ENCODE measurements at places on chromosomes 2 and 18.
A peak's percentile ranks its signal among the peaks of the same experiment; 100 is the strongest.

DNA sequence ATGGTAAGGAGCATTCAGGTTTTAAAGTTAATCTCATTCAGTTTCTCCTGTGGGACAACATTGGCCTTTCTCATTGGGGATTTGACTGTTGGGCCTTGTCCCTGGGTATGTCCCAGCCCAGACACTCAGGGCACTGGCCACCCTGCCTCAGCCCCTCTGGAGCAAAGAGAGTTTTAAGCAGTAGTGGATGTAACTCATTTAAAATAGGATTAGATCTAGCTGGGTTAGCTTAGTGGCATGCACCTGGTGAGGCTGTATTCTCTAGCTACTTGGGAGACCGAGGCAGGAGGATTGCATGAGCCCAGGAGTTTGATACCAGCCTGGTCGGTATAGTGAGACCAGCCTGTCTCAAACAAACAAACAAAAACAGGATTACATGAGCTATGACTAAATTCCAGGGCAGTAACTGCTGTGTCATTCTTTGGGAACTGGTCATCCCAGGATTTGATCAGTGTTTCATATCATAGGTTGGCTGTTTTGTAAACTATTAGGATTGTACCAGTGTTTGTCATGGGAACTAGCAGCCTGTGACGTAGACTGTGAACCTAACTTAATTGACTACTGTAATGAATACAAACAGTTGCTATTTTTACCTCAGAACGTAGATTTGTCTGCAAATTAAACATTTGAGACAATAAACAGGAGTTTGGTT is 12.5 kb downstream of the INPP4A start:
- no peak for DNase-seq

DNA sequence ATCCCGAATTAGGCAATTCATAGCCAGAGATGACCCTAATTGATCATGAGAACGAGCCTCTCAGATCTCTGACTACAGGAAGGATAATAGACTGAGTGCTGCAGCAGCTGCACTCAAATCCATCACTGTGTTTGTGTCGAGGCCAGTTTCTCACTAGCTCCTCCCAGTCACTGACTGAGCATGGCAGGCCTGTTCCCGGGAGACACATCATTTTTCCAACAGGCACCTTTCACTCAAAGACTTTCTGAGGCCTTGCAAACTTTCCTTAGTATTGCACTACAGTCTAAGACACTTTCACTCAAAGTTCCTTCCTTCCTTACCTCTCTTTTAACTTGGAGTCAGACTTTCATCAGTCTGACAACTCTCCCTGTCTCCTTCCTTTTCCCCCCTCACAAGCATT is 13.7 kb downstream of the SOS1 start:
- DNase-seq: no peak

GRCh38 chr2:71671895-71672825 is 218.8 kb downstream of the DYSF start:
- DNase-seq: no peak

GRCh38 chr2:160426604-160427003 is 67.0 kb downstream of the RBMS1 start:
- no peak for DNase-seq

DNA sequence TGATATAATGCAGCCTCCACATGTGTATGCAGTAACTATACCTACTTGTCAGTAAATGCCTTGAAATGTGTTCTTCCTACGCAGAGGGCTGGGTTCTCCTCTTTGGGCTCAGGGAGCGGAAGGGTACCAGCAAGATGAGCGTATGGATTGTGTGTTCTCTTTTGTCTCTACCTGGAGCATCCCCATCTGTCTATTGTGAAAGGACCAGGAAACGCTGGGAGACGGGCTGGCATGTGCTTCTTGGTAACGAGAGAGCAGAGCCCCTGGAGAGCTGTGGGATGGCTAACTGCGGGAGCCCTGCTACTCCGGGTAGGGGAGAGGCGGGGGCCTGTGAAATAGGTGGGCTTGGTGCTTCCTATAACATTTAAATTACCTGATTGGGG is 80.9 kb downstream of the BCL2 start:
- no peak for DNase-seq

- no peak for DNase-seq
Observed at GRCh38 chr18:2907550-2908135, 60.8 kb downstream of the EMILIN2 start.

DNA sequence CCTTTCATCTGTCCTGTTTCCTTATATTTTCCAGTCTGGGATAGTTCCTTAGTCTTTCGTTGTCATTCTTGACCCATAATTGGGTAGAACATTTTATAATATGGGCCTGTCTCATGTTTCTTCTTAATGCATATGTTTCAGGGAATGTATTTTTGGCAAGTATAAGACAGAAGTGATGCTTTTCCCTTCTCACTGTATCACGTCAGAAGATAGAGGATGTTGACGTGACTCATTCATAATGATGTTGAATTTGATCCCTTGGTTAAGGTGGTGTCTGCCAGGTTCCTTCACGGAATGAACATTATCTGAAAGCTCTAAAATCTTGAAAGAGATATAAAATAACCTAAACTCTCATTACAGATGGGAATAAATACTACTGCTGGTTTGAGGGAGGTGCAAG is 18.8 kb downstream of the CDH7 start:
- no peak for DNase-seq

- DNase-seq: no peak
Observed at GRCh38 chr2:232809349-232810124, 33.2 kb upstream of the KCNJ13 start.

GRCh38 chr2:42044939-42045338 is 2.9 kb upstream of the PKDCC start:
- no peak for DNase-seq

GRCh38 chr2:232335859-232336215 is 42.7 kb upstream of the ALPP start:
- no peak for DNase-seq

- no peak for DNase-seq
Observed at GRCh38 chr2:33126958-33127357, 180.2 kb downstream of the LTBP1 start.

GRCh38 chr2:6159606-6160005 is 467.4 kb downstream of the SOX11 start:
- no peak for DNase-seq

DNA sequence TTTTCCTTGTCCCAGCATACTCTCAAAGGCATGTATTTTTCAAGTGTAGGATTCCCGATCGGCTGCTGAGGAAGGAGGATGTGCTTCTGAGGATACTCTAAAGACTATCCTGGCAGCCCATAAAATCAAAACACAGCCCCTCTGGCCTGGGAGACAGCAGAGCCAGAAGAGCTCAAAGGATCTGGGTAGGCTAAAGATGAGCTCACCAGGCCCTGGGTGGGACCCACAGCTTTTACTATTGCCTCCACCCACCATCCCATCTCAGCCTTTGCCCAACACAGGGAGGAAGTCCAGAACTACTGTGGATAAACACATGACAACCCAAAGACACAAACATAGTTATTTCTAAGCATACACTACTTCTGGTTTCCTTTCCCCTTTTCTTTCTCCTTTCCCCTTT is 79.1 kb upstream of the ZFP36L2 start:
- no peak for DNase-seq

DNA sequence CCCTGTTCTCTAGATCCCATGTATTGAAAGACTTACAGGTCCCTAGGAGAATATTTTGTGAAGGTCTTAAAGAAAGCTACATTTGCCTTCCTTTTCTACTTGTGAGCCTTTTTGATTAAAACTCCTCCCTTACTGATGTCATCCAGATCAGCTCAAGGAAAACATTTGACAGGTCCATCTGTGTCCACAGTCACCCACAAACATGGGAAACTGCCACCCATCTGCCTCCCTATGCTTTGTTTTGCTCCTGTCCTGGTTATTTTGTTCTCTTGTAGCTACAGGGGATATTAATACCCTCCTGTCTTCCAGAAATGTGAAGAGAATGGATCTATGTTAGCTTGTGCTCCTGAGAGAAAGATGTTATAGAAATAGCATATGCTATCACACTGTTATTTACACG is 203.6 kb upstream of the GALNT5 start:
- DNase-seq: no peak

DNA sequence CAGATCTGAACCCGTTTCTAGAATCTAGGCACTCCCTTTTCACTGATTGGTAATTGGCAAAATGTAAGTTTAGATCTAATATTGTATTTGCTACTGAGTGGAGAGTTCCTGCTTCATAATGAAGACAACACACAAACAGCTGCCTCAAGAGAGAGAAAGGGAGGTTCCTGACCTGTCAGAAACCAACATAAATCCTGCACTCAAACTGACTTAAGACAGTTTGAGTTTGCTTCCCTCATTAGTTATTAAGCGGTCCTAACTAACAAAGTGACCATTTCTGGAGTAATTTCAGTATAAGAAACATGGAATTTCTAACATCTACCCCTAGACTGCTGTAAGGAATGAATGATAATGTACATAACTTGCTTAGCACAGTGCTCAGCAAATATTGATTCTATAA is 191.2 kb downstream of the METTL4 start:
- DNase-seq: no peak

DNA sequence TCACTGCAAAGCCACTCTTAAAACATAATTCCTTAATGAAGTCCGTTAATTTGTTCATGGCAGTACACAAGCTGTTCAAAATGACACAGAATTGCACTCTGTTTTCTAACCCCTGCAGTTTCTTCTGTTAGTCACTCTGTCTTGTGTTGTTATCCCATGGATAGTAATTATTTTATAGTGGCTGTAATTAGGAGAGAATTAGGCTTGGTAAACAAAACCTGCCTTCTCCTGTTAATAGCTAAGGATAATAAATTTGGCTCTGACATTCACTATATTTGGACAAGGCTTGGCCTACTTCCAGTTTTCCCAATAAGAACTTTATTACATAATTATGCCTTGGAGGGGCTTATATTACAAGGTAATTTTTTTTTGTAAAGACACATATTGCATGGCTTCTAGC is 330.3 kb upstream of the FIGN start:
- DNase-seq: no peak

DNA sequence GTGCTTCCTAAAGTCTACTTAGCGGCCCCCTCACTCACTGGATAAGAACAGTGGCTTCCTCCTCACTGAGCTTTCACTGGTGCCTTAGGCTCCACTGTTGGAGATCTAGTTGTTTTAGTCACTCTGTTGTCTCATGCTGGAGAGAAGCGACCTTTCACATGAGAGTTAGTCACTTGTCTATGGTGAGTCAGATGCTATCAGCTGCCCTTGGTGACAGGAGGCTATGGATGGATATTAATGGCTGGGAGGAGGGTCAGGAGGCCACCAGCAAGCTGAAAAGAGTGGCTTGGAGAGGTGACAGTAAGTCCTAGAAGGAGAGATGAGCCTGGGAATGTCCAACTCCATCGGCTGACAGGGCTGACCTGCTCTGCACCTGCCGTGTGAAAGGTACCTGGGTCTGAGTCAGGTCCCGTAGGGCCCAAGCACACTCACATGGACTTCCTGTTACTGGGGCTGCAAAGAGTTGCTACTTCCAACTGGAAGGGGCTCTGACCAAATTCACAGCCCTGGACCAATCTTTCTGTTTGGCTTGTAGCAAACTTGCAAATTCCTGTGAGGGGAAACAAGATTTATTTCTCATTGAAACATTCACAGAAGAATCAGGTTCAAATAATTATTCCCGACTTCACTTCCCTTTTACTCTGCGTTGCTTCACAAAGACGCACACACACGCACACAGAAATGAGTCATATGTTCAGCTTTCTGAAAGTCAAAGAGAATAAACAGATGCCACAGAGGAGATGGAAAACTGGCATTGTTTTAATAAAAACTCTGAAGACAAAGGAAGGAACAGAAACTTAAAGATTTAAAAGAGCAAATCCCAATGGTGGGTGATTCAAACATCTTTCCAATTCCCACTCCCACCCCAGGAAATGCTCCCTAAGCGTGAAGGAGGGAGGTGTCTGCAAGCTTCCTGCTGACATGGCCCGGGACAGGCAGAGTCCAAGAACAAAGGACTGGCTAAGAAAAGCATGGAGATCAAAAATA is 203.5 kb upstream of the TWIST2 start:
- peak; percentile 8 for DNase-seq

GRCh38 chr18:10588975-10589374 is 63.1 kb downstream of the NAPG start:
- DNase-seq: no peak

- DNase-seq: no peak
Observed at GRCh38 chr2:20062615-20063545, 11.5 kb upstream of the LAPTM4A start.

GRCh38 chr18:44853430-44853829 is 172.7 kb downstream of the SETBP1 start:
- DNase-seq: no peak

GRCh38 chr2:38073211-38074057 is 2.5 kb downstream of the CYP1B1 start:
- DNase-seq: no peak

- no peak for DNase-seq
Observed at GRCh38 chr2:68989035-68989434, 14.6 kb downstream of the GKN1 start.

DNA sequence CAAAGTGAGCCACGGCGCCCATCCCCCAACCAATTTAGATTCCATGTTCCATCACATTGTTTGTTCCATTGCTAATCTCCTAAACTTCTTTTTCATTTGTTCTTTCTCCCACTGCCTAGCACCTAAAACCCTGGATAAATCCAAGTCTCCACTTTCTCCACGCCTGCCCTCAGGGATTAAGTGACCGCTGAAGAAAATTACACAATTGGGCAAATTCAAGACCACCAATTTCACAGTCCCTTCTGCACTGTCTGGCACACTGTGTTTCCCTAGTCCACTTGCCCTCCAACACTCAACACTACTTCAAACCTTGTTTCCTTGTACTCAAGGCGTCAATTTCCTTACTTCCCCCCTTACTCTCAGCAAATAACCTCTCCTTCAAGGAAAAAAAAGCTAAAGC is 5.1 kb upstream of the UBXN4 start:
- DNase-seq: no peak

Measured in stimulated activated naive CD8-positive, alpha-beta T cell treated with anti-CD3 and anti-CD28 coated beads, Interleukin-15, amount 100 ng/mL, for 72 hours (primary cell).